ENCODE measurements at places on chromosomes 7 and 10. TPM values are rescaled to one million over a fixed set of nuclear protein-coding genes. Genes with fewer than 3 reads are reported as not detected.

The CRPPA gene
- 0.99 TPM for total RNA-seq

The CLCN1 gene
- not detected for total RNA-seq

The LRRC17 gene
- not detected for total RNA-seq

The BTRC gene
- total RNA-seq: 14.8 TPM

The CXCL12 gene
- total RNA-seq: 0.13 TPM

- H3K27me3 ChIP-seq: peaks cover 26% of the 10 kb centered on the region
- peaks cover 2% of the 10 kb centered on the region for H3K36me3 ChIP-seq
- no peak for DNase-seq
- no peaks in the 10 kb centered on the region for H3K4me1 ChIP-seq
Measured at GRCh38 chr10:69715899-69716606, 85.7 kb upstream of the COL13A1 start.

- H3K4me1 ChIP-seq: peaks cover 2% of the 10 kb centered on the region
- no peak overlapping the region for H3K4me3 ChIP-seq
- H3K27me3 ChIP-seq: peaks cover 40% of the 10 kb centered on the region
- no peak overlapping the region for H3K27ac ChIP-seq
- peaks cover 3% of the 10 kb centered on the region for H3K36me3 ChIP-seq
- DNase-seq: no peak
Measured at GRCh38 chr10:117455346-117455745, 80.1 kb upstream of the PDZD8 start.

DNA sequence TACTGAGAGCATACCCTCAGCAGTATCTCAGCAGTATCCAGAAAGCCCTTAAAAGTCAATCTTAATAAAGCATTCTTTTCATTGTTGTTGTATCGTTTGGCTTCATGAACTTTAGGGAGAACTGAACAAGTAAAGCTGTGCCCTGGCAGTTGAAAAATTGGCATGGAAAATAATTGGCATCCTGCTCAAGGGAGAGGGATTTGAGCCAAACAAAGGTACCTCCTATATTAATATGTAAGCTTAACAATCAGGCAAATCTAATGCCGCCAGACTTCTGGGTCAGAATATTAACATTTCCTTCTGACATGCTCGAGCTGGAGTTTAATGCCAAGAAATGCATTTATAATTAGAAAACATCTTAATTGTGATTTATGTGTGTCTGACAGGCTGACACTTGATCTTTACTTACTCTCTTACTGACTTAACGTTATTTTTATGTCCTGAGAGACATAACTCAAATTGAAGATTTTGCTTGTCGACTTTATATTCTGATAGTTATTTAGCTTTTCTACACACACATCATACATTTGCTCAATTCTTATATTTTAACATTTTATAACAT is 42.1 kb upstream of the PCDH15 start:
- H3K4me3 ChIP-seq: no peak overlapping the region
- no peak for DNase-seq
- H3K36me3 ChIP-seq: no peaks in the 10 kb centered on the region
- no peaks in the 10 kb centered on the region for H3K4me1 ChIP-seq
- no peak overlapping the region for H3K27ac ChIP-seq
- no peaks in the 10 kb centered on the region for H3K27me3 ChIP-seq

DNA sequence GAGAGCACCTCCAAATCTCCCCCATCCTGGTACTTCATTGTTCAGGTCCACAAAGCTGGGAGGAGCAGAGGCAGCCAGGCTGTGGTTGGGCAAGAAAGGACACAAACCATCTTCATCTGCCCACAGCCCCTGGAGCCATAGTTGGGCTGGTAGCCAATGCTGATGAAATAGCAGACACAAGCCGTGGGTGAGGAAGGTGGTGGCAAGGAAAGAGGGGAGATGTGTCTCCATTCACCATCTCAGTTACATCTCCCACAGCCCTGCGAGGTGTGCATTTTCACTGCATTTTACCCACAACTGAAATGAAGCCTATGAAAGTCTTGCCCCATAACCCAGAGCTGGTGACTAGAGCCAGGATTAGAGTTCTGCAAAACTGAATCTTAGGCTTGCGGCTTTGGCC is 35.0 kb downstream of the PIK3AP1 start:
- peaks cover 9% of the 10 kb centered on the region for H3K36me3 ChIP-seq
- peaks cover 3% of the 10 kb centered on the region for H3K4me1 ChIP-seq
- no peaks in the 10 kb centered on the region for H3K27me3 ChIP-seq
- DNase-seq: no peak

- peaks cover 4% of the 10 kb centered on the region for H3K36me3 ChIP-seq
- peak; percentile 18 for DNase-seq
- H3K27ac ChIP-seq: no peak overlapping the region
- peak overlapping the region; percentile 84 for H3K4me3 ChIP-seq
- peaks cover 32% of the 10 kb centered on the region for H3K27me3 ChIP-seq
Measured at GRCh38 chr7:26376175-26376917, 84.7 kb downstream of the SNX10 start.

- peaks cover 47% of the 10 kb centered on the region for H3K4me1 ChIP-seq
- no peak overlapping the region for H3K4me3 ChIP-seq
- H3K27me3 ChIP-seq: no peaks in the 10 kb centered on the region
- DNase-seq: no peak
- no peak overlapping the region for H3K27ac ChIP-seq
- peaks cover 3% of the 10 kb centered on the region for H3K36me3 ChIP-seq
Measured at GRCh38 chr7:28126410-28127041, 54.1 kb downstream of the JAZF1 start.

DNA sequence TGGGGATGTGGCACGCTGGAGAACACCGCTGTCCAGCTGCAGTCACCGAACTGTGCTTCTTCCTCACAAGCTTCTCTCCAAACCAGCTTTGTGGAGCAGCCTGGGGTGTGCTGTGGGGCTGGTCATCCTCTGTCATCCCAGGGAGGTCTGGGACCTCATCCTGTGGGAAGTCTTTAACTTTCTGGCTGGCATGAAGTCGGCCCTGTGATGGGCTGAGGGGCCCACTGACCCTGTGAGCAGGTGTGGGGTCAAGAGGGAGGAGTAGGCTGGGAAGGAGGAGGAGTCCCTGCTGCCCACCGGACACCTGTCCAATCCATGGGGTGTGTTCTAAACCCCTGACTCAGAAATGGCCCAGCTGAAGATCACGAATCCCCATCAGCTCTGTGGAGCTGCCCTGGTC is 136.2 kb upstream of the SHH start:
- no peak for DNase-seq
- no peaks in the 10 kb centered on the region for H3K36me3 ChIP-seq

DNA sequence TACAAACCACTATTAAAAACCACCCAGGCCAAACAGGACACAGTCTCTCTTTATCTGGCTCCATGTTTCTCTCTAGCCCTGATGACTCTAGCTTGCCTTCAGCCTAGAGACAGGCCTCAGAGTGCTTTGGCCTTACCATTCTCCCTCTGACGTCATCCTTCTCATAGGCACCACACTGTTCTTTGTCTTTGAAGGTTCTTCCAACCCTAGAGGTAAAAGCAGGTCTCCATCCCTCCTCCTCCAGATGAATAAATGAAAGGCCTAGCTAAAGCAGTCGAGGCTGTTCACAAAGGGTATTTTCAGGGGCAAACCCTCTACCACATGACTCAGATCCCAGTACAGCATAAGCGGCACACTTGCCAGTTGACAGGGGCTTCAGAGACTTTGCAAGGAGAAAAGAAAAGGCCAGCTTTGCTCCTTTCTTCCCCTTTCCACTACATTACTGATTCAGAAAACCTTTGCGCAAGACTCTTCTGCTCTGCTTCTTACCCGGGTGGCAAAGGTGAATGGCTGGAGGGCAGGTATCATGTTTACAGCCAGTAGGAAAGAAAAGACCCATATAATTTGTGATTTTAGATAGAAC is 14.8 kb downstream of the NFE2L3 start:
- H3K27me3 ChIP-seq: no peaks in the 10 kb centered on the region
- H3K4me3 ChIP-seq: peak overlapping the region; percentile 25
- H3K27ac ChIP-seq: peak overlapping the region; percentile 79
- H3K4me1 ChIP-seq: peaks cover 12% of the 10 kb centered on the region

DNA sequence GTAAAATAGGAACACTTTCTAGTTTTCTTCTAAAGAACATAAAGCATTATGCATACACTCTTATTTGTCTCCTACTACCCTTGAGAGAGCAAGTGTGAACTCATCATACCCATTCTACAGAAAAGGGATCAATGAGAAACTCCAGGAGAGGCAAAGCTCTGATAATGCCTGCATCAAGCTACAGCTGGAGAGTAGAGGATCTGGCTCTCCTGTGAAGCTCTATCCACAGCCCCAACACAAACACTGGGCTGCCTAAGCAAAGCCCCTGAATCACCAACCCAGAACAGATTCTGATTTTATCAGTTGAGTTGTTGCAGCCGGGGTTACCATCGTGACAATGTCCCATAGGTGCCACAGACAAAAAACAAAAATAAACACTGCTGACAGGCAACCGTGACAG is 74.9 kb downstream of the NUDCD3 start:
- DNase-seq: no peak
- peaks cover 27% of the 10 kb centered on the region for H3K4me1 ChIP-seq
- peak overlapping the region; percentile 57 for H3K27ac ChIP-seq
- no peak overlapping the region for H3K4me3 ChIP-seq
- peaks cover 4% of the 10 kb centered on the region for H3K36me3 ChIP-seq

GRCh38 chr10:102831322-102832071 is 5.7 kb downstream of the CYP17A1 start:
- no peak for DNase-seq
- no peak overlapping the region for H3K4me3 ChIP-seq

- peak overlapping the region; percentile 70 for H3K27ac ChIP-seq
- peaks cover 35% of the 10 kb centered on the region for H3K27me3 ChIP-seq
- peaks cover 6% of the 10 kb centered on the region for H3K4me1 ChIP-seq
- no peaks in the 10 kb centered on the region for H3K36me3 ChIP-seq
Measured at GRCh38 chr7:154911862-154912455, 91.0 kb downstream of the PAXIP1 start.

DNA sequence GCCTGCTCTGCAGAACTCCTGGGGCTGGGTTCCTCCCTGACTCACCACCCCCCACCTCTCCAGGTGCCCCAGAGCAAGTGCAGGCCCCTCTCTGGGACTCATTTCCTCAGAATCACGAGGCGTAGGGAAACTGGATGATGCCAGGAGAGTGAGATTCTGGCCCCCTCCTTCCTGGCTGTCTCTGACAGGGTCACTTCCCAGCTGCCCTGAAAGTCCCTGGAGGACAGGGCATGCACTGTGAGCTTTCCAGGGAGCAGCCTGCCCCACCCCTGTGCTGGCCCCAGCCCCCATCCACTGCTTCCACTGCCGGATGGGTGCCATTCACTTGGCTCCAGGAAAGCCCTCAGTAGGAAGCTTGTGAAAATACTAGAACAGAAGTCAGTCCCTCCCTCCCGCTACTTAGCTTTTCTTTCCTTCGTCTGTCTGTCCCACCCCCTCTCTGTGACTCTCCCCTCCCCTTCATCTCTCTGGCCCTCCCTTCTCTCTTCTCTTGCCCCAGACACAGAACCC is 10.4 kb downstream of the TACR2 start:
- H3K4me1 ChIP-seq: peaks cover 18% of the 10 kb centered on the region
- peak overlapping the region; percentile 87 for H3K27ac ChIP-seq
- H3K4me3 ChIP-seq: peak overlapping the region; percentile 59
- H3K36me3 ChIP-seq: peaks cover 1% of the 10 kb centered on the region

GRCh38 chr7:105021352-105021751 is 7.3 kb downstream of the KMT2E start:
- DNase-seq: no peak
- H3K27me3 ChIP-seq: no peaks in the 10 kb centered on the region
- peak overlapping the region; percentile 41 for H3K4me3 ChIP-seq
- peak overlapping the region; percentile 54 for H3K27ac ChIP-seq
- H3K36me3 ChIP-seq: no peaks in the 10 kb centered on the region

DNA sequence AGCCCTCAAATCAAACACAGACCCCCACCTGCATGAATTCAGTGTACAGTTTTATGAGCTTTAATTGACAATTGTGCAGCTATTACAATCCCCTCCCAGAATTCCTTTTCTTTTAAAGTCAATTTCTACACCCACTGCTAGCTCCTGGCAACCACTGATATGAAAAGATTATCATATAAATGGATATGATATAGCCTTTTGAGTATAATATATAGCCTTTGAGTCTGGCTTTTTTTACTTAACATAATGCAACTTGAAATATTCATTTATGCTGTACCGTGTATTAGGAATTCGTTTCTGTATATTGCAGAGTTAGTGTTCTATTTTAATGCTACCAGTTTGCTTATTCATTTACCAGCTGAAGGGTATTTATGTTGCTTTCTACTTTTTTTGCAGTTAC is 127.7 kb downstream of the CCSER2 start:
- no peak overlapping the region for H3K4me3 ChIP-seq
- no peaks in the 10 kb centered on the region for H3K27me3 ChIP-seq
- no peak for DNase-seq
- peak overlapping the region; percentile 68 for H3K27ac ChIP-seq

- peak overlapping the region; percentile 27 for H3K27ac ChIP-seq
- no peak for DNase-seq
- H3K4me3 ChIP-seq: no peak overlapping the region
Measured at GRCh38 chr7:29424984-29425309, 138.7 kb upstream of the PRR15 start.

DNA sequence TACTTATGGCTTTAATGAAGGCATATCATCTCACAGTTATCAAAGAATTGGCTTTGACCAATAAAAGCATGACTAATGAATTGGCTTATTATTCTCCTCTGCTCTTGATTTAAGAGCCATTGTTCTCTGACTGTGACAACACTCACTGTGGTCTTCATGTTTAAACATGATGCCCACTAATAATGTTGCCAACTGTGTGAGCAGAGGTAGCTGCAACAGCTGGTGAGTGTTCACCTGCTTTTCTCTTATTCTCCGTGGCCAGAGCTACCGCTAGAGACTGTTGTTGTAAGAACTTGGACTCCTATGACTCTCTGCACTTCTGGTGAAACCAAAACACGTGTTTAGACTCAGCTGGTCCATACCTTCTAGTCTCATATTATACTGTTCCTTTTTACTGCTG is 335.9 kb downstream of the XPNPEP1 start:
- no peak overlapping the region for H3K4me3 ChIP-seq
- H3K27me3 ChIP-seq: no peaks in the 10 kb centered on the region
- no peaks in the 10 kb centered on the region for H3K4me1 ChIP-seq
- no peaks in the 10 kb centered on the region for H3K36me3 ChIP-seq

DNA sequence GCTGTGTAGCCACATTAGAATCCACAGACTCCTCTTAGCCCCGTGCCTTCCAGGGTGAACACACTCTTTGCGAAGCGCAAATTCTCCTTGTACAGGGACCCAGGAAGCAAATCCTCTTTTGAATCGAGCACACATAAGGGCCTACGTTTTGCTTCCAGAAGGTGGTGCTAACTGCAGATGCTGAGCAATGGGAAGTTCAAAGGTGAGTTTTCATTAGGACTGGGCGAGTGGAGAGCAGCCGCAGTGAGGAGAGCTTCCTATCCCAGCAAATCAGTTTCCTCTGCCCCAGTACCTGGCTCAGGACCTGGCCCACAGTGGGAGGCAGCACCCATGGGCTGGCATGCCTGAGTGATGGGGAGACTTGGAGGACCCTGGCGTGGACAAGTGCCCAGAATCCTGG is 23.5 kb upstream of the GPR26 start:
- peaks cover 58% of the 10 kb centered on the region for H3K27me3 ChIP-seq
- H3K4me3 ChIP-seq: no peak overlapping the region
- no peak for DNase-seq
- no peaks in the 10 kb centered on the region for H3K4me1 ChIP-seq
- H3K36me3 ChIP-seq: no peaks in the 10 kb centered on the region
- H3K27ac ChIP-seq: no peak overlapping the region
